ENCODE measurements at places on chromosomes 5 and 9. TPM values are rescaled to one million over a fixed set of nuclear protein-coding genes. Genes with fewer than 3 reads are reported as not detected.

- H3K4me3 ChIP-seq: peak within 1 kb of the TSS; percentile 76
- peaks cover 20% of the 10 kb centered on the region for H3K4me1 ChIP-seq
- peak; percentile 89 for DNase-seq
- H3K27ac ChIP-seq: peak within 1 kb of the TSS; percentile 59
Measured at GRCh38 chr5:76818844-76819831, at the start of gene F2RL1. TSS of gene F2RL1 (plus strand) at chr5:76819030. CDS start at chr5:76819183, 153 bp downstream.

The PCDHA1 gene
- not detected for total RNA-seq

- H3K4me1 ChIP-seq: no peaks in the 10 kb centered on the region
- H3K4me3 ChIP-seq: no peak overlapping the region
- H3K36me3 ChIP-seq: no peaks in the 10 kb centered on the region
- H3K27me3 ChIP-seq: no peaks in the 10 kb centered on the region
- DNase-seq: no peak
- no peak overlapping the region for H3K27ac ChIP-seq
Measured at GRCh38 chr5:118580949-118581348, 407.4 kb downstream of the DTWD2 start.

GRCh38 chr9:113628621-113629020 is 165.1 kb downstream of the RGS3 start:
- H3K27ac ChIP-seq: no peak overlapping the region
- H3K36me3 ChIP-seq: no peaks in the 10 kb centered on the region
- DNase-seq: no peak
- no peak overlapping the region for H3K4me3 ChIP-seq
- H3K4me1 ChIP-seq: peaks cover 12% of the 10 kb centered on the region

The ADAMTS12 gene
- 7.6 TPM for total RNA-seq

The CTNNAL1 gene
- 35.2 TPM for total RNA-seq

DNA sequence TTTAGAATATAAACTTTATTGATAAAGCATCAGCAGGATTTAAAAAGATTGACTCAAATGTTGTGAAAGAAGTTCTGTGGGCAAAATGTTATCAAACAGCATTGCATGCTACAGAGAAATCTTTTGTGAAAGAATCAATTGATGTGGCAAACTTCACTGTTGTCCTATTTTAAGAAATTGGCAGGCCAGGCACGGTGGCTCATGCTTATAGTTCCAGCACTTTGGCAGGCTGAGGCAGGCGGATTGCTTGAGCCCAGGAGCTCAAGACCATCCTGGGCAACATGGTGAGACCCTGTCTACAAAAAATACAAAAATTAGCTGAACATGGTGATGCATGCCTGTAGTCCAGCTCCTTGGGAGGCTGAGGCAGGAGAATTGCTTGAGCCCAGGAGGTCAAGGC is 17.4 kb downstream of the ZBTB43 start:
- peaks cover 24% of the 10 kb centered on the region for H3K36me3 ChIP-seq
- no peak overlapping the region for H3K27ac ChIP-seq
- DNase-seq: no peak
- no peaks in the 10 kb centered on the region for H3K4me1 ChIP-seq
- no peak overlapping the region for H3K4me3 ChIP-seq

DNA sequence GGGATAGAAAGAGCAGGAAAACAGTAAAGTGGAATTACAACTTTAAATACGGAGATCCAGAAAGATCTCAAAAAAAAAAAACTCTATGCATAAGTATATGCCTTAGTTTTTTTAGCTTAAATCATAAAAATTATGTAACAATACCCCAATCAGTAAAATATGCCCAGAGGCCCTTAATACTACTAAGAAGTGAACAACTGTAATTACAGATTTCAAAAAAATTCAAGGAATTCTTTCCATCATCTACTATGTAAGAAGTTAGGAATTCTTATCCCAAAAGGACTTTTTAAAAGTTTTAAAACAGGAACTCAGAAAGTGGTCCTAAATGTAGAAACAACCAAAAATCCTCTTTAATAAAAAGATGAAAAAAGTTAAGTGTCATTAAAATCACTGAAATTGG is 111.3 kb downstream of the SSBP2 start:
- H3K36me3 ChIP-seq: no peaks in the 10 kb centered on the region
- DNase-seq: no peak
- no peak overlapping the region for H3K27ac ChIP-seq
- H3K4me3 ChIP-seq: no peak overlapping the region
- peaks cover 5% of the 10 kb centered on the region for H3K4me1 ChIP-seq

DNA sequence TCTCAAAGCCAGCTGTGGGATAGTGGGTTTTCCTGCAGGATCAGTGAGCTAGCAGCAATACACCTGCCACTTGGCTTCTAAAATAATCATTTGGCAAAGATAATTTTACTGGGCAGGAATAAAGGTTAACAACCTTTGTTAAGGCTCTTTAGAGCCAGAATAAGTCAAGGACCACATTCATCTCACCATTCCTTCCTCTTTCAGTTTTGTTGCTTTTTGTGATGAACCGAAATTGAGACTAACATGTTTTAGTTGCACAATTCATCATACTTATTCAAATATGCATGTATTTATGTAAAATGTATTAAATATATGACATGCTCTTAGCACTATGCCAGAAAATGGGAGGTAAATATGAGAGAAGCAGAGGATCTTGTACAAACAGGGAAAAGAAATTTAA is 824.4 kb upstream of the TYRP1 start:
- no peak overlapping the region for H3K27ac ChIP-seq
- no peaks in the 10 kb centered on the region for H3K36me3 ChIP-seq
- no peaks in the 10 kb centered on the region for H3K27me3 ChIP-seq
- no peaks in the 10 kb centered on the region for H3K4me1 ChIP-seq
- H3K4me3 ChIP-seq: no peak overlapping the region

DNA sequence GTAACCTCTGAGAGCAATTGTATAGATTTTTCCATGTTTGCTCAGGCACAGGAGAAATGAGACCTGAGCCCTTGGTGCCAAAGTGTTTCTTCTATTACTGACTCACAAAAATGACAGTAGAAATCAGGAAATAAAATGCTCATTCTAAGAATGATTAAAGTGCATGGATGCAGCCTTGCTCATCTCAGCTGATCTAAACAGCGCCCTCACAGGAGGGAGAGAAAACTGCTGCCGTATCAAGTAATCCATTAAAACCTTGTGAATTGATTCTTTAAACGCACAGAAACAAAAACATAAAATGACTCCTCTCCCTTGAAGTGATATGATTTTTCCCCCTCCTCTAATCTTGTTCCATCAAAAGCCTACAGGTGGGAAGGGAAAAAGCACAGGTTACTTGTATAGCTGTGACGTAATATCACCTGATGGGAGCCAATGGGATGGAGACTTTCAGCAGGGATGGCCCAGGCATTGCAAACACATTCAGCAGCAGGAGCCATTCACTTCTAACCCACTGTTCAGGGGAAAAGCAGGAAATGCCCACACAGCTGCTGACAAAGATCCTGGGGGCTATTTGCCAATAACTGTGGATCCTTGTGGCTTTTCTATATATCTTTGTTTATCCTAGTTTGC is 76.7 kb downstream of the PLCXD3 start:
- no peaks in the 10 kb centered on the region for H3K27me3 ChIP-seq
- no peaks in the 10 kb centered on the region for H3K4me1 ChIP-seq
- H3K36me3 ChIP-seq: no peaks in the 10 kb centered on the region
- no peak overlapping the region for H3K4me3 ChIP-seq

GRCh38 chr5:54678737-54679136 is 161.2 kb downstream of the SNX18 start:
- H3K27ac ChIP-seq: no peak overlapping the region
- no peak overlapping the region for H3K4me3 ChIP-seq
- no peak for DNase-seq
- H3K27me3 ChIP-seq: no peaks in the 10 kb centered on the region

- H3K4me1 ChIP-seq: peaks cover 13% of the 10 kb centered on the region
- H3K36me3 ChIP-seq: no peaks in the 10 kb centered on the region
Measured at GRCh38 chr9:127113191-127113972, 9.1 kb downstream of the ANGPTL2 start.

DNA sequence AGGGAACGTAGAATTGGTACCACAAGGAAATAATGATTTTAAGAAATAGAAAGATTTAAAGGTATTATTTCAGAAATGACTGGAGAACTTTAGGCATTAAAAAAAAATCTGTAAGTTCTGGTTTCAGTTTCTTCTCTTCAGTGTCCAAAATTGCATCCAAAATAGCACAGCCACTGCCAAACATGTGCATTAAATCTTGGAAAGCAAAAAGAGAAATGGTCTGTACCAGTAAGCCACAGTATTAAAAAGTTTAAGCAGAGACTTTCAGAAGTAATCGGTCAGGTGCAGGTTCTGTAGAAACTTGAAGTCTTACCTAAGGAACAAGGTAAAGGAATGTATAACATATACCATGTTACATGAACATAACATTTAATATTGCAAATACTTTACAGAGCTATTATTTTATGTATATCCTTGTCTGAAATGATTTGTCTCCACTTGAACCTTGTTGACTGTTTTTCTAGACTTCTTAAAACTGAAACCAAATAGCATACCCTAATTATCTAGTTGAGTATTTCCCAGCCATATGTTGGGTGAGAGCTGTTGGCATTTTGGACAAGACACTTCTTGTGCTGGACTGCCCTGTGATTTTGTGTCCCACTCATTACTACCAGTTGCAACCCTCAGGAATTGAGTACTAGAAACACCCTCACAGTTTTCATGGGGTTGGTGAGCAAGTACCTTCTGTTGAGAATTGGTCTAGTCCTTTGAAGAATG is 32.1 kb downstream of the NIPBL start:
- peaks cover 29% of the 10 kb centered on the region for H3K4me1 ChIP-seq
- H3K27me3 ChIP-seq: no peaks in the 10 kb centered on the region
- H3K36me3 ChIP-seq: no peaks in the 10 kb centered on the region
- no peak overlapping the region for H3K27ac ChIP-seq
- no peak overlapping the region for H3K4me3 ChIP-seq
- DNase-seq: no peak

DNA sequence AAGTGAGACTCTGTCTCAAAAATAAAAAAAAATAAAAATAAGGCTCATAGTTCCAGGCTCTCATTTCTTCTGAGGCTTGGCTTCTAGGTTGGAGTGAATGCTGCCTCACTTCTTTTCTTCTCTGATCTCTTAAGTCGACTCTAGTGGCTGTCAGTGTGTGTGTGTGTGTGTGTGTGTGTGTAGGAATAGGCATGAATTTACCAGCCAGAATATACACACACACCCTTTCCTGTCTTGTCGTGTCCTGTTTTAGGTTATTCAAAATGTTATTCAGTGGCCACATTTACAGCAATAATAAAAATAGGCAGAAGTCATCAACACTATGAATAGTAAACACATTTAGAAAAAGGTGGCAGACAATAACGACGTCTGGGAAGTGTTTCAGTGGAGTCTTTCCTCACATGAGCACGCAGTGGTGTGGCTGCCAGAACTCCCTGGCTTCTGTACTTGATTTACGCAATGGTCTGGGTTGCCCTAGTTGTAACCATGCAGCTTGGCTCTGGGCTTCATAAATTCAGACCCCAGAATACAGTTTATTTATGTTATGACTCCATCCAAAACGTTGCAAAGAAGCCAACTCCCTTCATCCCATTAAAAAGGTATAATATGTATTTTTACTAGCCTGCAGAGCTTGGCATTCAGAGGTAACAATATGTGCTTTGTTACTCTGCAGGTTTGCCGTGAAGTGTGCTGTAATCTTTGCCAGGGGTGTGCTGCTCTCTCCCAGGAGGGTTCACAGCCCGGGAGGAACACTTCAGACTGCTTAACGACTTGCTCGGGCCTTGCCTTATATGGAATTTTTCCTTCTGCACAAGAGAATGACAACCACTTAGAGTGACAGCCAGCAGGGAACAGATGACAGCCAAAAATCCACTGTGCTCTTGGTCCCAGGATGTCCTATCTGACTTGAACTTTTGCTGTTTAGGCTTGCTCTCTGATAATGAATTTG is 34.4 kb upstream of the PALM2AKAP2 start:
- DNase-seq: peak; percentile 67
- H3K4me1 ChIP-seq: peaks cover 10% of the 10 kb centered on the region
- H3K36me3 ChIP-seq: no peaks in the 10 kb centered on the region
- no peaks in the 10 kb centered on the region for H3K27me3 ChIP-seq
- no peak overlapping the region for H3K4me3 ChIP-seq

The TYRP1 gene
- total RNA-seq: 5.8 TPM

DNA sequence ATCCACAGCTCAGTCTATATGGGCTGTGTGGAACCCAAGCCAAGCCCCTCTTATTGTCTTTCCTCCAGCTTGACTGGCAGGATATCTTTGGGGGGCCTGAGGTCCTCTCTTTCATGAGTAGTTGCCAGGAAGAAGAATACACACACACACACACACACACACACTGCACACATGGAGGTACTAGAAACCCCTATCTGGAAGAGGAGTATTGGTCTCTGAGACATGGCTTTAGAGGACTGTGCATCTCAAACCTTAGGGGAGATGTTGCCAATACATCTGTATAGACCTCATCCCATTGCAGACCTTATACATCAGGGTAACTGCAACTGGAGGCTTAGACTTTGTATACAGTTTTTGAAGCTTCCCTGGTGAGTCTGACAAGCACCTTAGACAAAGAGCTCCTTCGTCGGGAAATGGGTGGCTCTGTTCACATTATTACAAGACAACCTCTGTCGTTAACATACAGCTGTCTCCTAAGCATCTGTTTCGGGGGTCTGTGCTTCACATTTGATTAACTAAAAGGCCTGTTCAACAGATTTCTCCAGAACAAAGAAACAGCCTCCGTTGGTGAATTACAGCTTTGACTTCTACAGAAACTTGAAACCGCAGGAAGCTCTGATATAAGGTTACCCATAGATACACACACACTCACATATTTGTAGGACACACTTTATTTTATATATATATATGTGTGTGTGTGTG is 5.5 kb upstream of the ENTREP1 start:
- peaks cover 2% of the 10 kb centered on the region for H3K4me1 ChIP-seq
- no peak for DNase-seq
- no peak overlapping the region for H3K27ac ChIP-seq
- no peak overlapping the region for H3K4me3 ChIP-seq

The BTNL3 gene
- total RNA-seq: not detected

- no peaks in the 10 kb centered on the region for H3K4me1 ChIP-seq
- H3K4me3 ChIP-seq: no peak overlapping the region
- no peaks in the 10 kb centered on the region for H3K36me3 ChIP-seq
- no peak overlapping the region for H3K27ac ChIP-seq
- H3K27me3 ChIP-seq: no peaks in the 10 kb centered on the region
- no peak for DNase-seq
Measured at GRCh38 chr5:51495672-51496071, 112.4 kb downstream of the ISL1 start.

GRCh38 chr9:136527721-136528710 is 17.8 kb downstream of the NOTCH1 start:
- DNase-seq: no peak
- peak overlapping the region; percentile 74 for H3K27ac ChIP-seq
- no peak overlapping the region for H3K4me3 ChIP-seq
- H3K27me3 ChIP-seq: no peaks in the 10 kb centered on the region
- H3K4me1 ChIP-seq: peaks cover 100% of the 10 kb centered on the region

- no peak overlapping the region for H3K4me3 ChIP-seq
- no peaks in the 10 kb centered on the region for H3K4me1 ChIP-seq
- no peak overlapping the region for H3K27ac ChIP-seq
- peaks cover 55% of the 10 kb centered on the region for H3K36me3 ChIP-seq
Measured at GRCh38 chr9:129849901-129850300, 14.6 kb downstream of the USP20 start.
